ENCODE measurements at places on chromosomes 16 and 17.

- DNase-seq = no peak
Observed at GRCh38 chr17:66562119-66562518, 259.7 kb downstream of the PRKCA start.

GRCh38 chr16:67241008-67241900 is 6.0 kb downstream of the FHOD1 start:
- no peak for DNase-seq

DNA sequence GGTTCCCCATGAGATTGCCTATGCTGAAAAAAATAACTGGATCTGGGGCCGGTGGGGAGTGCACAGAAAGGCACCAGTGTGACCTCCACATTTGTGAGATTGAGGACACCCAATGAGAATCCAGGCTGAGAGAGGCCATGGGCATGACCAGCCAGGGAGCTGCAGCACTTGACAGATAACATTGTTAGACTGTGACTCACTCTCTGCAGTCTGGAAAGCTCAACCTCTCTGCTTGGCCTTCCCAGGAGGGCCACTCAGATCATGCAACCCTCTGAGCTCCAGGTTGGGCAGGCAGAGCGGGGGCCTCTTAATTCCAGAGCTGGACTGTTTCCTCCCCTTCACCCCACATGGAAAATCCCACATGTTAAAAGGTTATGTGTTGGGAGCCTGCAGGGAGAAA is 30.1 kb downstream of the FZD2 start:
- DNase-seq = no peak

- no peak for DNase-seq
Observed at GRCh38 chr17:78225088-78225865, 6.2 kb upstream of the TMEM235 start.

DNA sequence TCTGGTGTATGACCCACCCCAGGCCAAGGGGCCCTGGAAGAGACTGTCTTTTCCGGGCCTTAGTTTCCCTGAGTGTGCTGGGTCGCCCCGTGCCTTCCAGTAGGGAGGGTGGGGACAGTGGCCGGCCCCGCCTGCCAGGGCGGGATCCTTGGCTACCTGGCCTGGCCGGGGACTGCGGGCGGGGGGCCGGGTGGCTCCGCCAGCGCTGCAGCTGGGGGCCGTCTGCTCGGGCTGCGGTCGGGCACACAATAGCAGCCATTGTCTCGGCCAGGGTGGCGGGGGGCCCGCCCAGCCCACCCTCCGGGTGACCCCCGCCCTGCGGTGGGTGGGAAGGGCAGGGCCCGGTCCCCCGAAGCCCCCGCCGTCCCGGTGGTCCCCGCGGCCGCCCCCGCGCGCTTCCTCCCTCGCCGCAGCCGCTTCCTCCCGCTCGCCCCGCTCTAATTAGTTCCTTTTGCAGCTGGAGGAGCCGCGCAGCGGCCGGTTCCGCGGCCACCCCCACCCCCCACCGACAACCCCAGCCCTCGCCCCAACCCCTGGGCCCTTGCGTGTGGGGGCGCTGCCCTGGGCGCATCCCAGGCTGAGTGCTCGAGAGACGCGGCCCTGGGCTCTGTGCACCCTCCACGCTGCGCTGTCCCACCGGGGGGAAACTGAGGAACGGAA is 11.6 kb downstream of the GLIS2 start:
- DNase-seq = no peak

GRCh38 chr16:4700380-4700996 is 7.1 kb downstream of the NUDT16L1 start:
- no peak for DNase-seq

DNA sequence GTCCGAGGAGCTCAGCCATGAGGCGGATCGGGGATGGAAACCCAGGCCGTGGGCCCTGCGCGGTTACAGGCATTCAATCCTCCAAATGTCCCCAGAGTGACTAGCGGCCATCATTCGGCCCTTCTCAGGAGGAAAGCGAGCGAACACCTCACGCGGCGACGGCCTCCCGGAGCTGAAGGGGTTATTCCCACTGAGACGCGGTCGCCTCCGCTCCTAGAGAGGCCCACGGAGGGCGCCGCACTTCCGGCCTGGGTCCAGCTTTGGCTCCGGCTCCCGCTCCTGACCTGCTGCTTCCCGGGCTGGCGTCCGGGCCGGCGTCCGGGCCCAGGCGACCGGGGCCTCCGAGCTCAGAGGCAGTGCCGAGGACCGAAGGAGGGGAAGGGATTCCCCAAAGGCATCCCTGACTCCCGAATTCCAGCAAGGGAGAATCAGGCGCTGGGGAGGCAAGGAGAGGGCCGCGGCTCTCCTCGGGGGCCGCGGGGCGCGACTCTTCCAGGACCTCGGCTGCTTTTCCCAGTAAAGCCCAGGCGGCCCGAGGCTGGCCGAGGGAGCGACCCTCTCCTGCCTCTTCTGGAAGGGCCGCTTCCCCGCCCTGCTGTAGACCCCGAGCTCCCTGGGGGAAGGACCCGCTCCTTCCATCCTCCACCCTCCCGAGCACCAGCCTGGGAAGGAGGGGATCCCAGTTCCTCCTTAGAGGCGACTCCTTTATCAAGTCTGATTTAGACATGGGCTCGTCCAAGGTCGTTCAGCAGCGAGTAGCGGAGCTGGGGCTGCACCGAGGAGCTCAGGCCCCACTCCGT is 18.6 kb upstream of the ZNF629 start:
- DNase-seq = no peak

GRCh38 chr16:85354686-85355514 is 242.6 kb upstream of the CIBAR2 start:
- no peak for DNase-seq

DNA sequence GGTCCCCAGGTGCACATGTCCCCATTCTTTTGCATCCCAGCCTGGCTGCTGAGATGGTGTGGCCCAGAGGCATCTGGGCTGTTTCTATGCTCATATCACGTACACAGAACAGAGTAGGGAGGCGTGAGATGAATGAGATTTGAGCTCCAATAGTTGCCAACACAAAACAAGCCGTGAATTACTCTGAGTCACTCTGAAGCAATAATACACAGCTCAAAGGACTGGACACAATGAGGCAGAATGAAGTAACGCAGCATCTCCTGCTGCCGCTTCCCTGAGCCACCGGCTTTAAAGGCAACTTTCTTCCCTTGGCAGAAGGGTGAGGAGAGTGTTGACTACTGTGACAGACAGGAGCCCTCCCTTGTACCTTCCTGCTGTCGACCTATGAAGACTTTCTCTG is 33.9 kb upstream of the CLEC18B start:
- DNase-seq = no peak

- no peak for DNase-seq
Observed at GRCh38 chr17:34913001-34913400, 48.3 kb downstream of the CCT6B start.

- no peak for DNase-seq
Observed at GRCh38 chr17:59804901-59805465, 87.8 kb downstream of the TUBD1 start.

- no peak for DNase-seq
Observed at GRCh38 chr17:574061-574460, 140.6 kb downstream of the VPS53 start.

- no peak for DNase-seq
Observed at GRCh38 chr17:8046929-8047768, 8.3 kb downstream of the ALOX15B start.

- DNase-seq = no peak
Observed at GRCh38 chr17:73189417-73190099, 3.3 kb upstream of the COG1 start.

DNA sequence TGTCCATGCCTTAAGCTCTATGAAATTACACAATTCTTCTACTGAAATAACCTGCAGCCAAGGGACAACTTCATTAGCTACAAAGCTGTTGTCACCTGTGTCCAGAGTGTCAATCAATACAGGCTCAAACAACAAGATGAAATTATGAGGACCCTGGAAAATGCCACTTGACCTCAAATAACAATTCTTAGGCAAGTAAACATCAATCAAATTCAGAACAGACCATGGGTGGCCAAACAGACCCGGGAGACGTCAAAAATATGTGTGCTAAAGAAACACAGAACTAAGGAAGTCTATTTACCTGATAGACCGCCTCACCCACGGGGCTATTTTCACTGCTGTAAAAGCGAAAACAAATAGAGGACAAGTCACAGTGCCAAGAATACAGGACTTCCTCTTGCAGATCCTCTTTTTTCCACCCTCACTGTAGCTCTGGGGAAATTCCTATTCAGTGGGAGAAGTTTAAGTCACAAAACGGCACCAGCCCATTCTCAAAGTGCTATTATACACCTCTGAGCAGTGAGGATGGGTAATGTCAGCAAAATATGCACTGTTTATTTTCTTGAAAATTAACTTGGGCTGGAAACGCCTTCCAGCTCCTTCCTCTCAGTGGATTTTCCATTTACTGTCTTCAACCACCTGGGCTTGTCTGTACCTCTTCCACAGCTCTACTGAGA is 2.7 kb downstream of the LITAF start:
- DNase-seq = no peak

DNA sequence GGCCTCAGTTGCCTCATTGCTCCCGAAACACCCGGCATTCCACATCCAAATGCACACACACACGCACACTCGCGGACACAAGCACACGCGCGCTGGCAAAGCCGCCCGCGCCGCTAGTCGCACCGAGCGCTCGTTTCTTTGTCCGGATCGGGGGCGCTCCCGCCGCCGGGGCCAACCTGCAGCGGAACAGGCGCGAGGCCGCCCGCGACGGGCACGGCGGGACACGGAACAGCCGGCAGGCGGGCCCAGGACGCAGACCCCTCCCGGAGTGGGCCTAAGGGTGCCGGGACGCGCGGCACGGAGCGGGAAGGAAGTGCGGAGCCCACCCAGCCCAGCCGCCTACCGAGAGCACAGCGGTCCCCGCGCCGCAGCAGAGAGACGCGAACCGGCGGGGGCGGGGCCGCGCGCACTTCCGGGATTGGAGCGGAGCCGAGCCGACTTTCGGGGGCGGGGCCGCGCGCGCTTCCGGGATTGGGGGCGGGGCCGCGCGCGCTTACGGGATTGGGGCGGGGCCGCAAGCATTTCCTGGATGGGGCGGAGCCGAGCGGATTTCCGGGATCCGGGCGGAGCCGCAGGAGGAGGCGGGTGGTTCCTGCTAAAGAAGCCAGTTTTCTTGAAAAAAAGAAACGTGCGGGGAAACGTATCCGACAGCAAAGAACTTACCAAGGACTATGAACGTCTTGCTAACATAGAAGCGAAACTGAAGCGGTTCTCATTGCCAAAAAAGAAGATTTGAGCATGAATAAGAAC is at the start of gene CYBC1:
Gene CYBC1 (minus strand): TSS at position 396 of the 750 bp plus-strand sequence. CDS start 1,498 bp downstream, outside the sequence.
- peak; percentile 96 for DNase-seq

GRCh38 chr17:62987136-62987535 is 21.1 kb downstream of the TANC2 start:
- no peak for DNase-seq

- DNase-seq = no peak
Observed at GRCh38 chr16:30888856-30889499, 4.9 kb downstream of the BCL7C start.

DNA sequence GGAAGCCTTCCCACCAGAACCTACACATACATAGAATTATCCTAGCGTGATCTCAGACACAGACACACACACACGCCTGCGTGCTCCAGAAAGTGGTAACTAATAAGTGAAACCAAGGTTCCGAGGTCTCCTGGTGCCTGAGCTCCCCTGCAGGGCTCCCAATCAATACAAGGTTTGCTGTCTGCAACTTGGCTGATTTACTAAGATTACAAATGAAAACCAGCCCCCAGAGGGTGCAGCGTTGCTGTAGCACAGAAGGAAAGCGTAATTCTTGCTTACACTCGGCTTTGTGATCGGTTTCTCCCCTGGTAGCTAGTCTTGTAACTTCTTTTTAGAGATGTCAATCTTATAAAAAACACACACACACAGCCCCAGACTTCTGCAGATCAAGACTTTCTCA is 334.1 kb upstream of the XYLT1 start:
- DNase-seq = no peak

DNA sequence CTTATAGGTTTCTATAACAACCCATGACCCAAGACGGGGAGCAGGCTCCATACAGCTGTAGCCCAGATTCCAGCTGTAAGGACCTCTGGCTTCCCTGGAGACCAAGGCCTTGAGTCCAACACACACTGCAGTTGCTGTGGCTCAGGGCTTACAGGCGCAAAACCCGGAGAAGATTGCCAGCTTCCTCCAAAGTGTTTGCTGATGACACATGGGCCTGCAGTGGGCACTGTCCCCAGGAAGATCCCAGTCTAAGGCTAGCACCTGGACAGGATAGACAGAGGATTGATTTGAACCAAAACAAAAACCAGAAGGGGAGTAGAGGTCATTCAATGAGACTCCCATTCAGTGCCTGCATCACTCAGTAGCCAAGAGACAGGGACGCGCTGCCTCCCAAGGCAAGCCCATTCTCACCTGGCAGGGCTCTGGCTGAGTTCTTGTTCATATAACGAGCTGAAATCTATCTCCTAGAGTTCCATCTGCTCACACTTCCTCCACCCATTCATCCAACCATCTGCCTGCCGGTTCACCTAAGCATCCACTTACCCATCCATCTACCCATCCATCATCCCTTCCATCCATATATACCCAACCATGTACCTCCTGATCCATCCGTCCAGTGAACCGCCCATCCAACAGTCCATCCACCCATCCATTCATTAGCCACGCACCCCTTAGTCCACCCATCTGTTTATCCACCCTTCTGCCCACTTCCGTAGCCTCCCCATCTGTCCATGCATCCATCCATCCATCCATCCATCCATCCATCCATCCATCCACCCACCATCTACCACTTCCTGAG is 10.2 kb downstream of the RAB11FIP4 start:
- no peak for DNase-seq

GRCh38 chr16:68249371-68249770 is 4.2 kb downstream of the PLA2G15 start:
- no peak for DNase-seq

DNA sequence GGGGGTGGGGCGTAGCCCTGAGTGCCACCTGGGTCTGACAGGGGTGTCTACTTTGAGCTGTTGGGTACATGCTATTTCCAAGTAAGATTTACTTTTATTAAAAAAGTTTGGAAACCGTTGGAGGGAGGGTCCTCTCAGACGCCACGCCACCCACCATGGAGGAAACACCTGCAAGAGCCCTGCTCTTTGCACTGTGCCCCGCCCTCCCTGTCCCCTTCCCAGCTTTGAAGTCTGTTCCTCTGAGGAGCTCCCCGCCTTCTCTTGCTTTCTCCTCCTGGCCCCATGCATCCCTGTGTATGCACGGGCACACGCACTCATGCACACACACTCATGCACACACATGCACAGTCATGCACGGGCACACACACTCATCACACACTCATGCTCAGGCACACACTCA is 15.5 kb downstream of the ADGRG1 start:
- no peak for DNase-seq

DNA sequence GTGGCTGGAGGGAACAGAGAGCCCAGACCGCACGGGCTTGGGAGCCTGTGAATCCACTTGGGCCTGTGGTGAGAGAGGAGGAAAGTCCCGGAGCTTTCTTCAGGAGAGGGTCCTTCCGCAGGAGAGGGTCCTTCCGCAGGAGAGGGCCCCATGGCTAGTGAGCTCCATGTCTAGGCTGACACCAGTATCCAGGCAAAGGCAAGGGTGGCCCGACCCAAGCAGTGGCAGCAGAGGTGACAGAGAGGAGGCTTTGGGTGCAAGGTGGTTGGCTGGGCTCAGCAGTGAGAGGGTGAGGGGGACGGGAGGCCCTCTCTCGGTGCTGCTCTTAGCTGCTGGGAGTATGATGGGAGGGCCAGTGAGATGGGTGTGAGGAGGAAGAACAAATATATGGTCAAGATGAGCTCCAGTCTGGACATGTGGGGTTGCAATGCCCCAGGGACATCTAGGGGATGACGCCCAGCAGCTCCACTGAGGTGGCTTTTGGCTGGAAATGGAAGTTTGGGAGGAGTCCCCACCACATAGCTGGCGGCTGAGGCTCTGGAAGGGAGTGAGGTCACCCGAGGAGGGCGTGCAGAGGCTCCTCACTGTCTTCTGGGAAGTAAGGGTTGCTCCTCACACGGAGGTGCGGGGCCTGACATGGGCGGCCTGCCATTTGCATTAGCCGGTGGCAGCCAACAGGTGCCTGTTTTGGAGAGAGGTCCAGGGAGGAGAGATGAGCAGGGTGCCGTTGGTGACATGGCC is 2.3 kb upstream of the HSD3B7 start:
- DNase-seq = no peak
